CD4-positive, alpha-beta T cell treated with Interleukin-4 for 4 hours (primary cell): ENCODE measurements at places on chromosomes 2 and 18.

DNA sequence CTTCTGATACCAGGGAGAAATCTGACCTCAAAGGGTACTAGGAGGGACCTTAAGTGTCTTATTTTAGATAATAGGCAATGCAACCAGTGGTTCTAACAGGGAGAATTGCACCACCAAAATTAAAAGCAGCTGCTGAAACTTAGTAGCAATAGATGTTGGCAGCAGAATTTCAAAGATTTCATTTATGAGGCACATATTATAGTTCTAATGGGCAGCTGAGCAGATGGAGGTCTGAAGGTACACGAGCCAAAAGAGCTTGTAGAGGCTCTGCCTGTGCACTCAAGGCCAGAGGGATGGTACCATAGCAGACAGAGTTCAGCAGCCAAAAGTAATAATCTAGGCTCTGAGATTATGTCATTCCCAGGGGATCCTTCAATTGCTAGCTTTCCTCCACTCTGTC is 87.3 kb upstream of the NCKAP5 start:
- DNase-seq: no peak

DNA sequence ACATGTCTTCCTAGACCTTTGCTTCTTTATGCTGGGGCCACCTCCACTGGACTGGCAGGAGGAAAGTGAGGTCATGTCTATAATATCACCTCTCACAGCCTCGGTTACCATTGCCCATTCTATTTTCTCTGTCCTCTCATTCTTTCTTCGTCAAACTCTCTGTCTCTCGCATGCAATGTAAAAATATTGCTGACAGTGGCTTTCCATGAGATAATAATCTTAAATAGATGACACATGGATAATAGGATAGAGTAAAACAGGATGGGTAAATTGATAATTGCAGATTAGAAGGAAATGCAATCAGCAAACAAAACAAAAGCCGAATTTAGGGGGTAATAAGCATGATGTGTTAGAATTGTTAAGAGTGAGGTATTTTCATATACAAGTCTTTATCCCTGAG is 215.7 kb upstream of the PARD3B start:
- DNase-seq: no peak

DNA sequence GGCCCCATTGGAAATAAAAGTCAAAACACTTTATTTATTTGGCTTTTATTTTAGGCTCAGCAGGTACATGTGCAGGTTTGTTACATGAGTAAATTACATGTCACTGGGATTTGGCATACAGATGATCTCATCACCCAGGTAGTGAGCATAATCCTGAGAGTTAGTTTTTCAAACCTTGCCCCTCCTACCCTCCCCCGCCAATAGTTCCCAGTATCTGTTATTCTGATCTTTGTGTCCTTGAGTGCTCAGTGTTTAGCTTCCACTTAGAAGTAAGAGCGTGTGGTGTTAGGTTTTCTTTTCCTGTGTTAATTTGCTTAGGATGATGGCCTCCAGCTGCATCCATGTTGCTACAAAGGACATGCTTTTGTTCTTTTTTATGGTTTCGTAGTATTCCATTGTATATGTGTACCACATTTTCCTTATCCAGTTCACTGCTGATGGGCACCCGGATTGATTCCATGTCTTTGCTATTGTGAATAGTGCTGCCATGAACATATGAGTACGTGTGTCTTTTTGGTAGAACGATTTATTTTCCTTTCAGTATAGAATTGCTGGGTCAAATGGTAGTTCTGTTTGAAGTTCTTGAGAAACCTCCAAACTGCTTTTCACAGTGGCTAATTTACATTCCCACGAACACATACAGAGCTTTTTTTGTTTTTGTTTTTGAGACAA is 47.9 kb downstream of the ARMC9 start:
- no peak for DNase-seq

- no peak for DNase-seq
Observed at GRCh38 chr2:177302552-177302951, 38.0 kb upstream of the NFE2L2 start.

DNA sequence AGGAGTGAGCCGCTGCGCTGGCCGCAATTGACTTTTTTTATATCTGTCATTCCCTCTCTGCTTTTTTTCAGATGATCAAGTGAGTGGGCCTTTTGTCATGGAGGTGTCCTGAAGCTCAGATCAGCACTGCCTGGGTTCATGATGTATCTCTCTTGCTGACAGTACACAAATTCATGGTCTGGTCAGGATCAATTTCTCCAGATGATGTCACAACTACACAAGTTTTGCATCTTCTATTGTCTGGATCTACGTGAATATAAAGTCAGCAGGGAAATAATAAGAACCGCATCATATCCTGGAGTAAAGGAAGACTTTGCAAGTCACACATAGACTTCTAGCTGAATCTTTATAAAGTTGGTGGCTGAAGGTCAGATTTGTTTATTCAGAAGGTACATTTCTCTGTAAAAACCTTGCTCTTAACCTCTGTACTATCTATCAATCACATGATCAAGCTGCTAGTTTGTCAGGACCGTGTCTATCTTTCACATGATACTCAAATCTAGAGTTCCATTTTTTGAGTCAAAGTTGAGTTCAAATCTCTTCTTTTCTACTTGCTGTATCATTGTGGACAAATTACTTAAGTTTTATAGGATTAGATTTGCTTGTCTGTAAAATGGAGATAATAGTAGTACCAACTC is 13.1 kb upstream of the CD28 start:
- DNase-seq: no peak

DNA sequence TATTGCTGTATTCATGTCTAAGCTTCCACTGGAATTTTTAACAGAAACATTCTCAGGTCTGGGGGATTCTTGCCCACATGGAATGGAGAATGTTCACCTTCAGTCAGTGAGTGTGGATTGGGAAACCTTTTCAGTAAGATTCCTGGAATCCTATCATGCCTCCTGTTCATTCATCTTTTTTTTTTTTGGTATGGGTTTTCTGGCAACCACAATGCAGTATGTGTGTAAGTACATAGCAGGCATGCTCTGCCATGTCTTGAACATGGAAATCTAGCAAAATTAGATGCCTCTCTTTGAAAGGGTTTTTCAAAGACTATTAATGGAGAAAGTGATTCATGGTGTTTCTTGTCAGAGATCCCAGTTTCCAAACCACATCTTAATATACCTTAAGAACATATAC is 176.5 kb downstream of the LTBP1 start:
- DNase-seq: no peak

GRCh38 chr2:226217191-226217590 is 582.4 kb downstream of the IRS1 start:
- no peak for DNase-seq

DNA sequence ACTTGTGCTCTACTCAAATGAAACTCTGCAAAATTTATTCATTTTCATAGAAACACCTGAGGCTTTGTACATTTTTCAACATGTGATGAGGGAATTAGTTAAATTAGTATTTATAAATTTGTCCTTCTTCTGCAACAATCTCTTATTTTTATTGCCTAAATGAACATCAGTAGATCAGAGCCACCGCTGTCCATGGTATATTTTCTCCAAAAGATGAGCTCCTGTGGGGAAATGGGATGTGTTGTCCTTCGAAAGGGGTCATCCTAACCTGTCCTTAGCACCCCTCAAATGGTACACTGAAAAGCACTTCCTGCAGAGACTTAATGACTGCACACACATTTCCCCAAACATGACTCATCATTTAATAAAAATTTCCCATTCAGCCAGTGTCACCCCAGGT is 714.6 kb downstream of the MBD2 start:
- no peak for DNase-seq

DNA sequence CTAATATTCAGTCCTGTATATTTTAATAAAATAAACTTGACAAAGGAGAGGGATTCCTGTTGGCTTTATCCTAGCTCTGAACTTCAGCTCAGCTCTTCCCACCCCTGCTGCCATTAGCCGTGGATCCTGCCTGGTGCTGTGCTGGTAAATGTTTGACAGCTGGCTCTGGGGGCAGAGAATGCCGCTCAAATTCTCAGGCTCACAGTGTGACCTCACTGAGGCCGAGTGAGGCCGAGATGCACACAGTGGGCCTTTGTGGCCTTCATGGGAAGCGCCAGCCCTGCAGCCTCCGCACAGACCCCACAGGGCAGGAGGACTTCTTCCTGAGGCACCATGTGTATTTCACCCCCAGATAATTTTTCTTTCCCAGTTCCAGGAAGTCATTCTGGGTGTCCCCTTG is 16.5 kb upstream of the FAHD2A start:
- DNase-seq: no peak

DNA sequence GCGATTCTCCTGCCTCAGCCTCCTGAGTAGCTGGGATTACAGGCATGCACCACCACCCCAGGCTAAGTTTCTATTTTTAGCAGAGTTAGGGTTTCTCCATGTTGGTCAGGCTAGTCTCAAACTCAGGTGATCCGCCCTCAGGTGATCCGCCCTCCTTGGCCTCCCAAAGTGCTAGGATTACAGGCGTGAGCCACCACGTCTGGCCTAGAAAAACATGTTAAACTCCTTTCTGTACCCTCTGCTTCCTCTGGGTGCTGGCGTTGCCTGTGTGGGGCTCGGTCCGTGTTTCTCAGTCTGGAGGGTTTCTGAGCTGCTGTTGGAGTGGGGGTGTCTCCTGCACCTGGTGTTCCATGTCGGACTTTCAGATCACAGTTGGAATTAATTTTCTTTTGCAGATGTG is 17.9 kb downstream of the LDLRAD4 start:
- DNase-seq: no peak

GRCh38 chr2:88197732-88198131 is 27.6 kb downstream of the THNSL2 start:
- DNase-seq: no peak

DNA sequence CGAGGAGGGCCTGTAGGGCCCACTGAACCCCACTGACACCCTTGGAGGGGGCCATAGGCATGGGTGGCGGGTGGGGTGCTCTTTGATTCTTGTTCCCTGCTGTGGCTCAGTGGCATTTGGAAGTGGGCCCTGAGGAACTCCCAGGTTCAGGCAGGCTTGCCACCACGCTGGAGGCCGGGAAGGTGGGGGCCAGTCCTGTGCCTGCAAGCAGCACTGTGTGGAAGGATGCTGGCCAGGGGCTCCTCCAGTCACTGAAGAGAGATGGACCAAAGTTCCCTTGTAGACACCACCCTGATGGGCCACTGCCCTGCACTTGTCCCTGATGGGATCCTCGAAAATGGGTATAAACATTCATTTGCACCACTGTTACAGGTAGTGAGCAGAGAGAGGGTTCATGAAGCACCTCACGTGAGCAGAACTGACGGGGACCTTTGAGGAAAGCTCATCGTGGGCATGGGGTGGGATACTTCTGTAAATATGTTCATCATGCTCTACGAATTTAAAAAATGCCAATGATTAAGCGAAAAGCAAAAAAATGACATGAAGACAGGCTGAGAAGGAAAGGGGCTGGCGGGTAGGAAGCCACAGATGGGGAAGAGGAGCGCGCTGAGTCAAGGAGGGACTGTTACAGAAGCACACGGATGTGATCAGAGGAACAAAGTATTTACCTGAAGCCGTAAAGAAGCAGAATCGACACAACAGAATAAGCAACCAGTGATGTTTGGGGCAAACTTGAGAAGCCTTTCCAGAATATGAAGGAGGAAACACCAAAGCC is 45.2 kb upstream of the ASB1 start:
- no peak for DNase-seq

GRCh38 chr18:53991202-53991601 is 233.3 kb downstream of the MBD2 start:
- no peak for DNase-seq

DNA sequence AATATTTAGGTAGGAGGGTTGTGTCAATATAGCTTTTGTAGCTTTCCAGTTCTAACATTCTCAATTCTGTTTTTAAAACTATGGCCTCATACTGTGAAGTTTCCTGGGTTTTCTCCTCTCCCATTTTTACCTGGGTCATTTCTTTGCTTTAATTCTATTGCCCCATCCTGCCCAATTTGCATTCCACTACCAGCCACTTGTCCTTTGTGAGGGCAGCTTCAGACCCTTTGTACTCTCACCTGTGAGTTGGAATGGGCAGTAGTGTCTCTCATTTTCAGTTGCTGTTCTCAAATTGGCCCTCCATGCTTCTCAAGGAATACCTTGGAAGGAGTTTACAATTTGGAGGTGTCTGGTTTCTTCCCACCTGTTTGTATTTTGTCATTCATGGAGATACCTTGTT is 108.4 kb downstream of the CAMKMT start:
- DNase-seq: no peak

DNA sequence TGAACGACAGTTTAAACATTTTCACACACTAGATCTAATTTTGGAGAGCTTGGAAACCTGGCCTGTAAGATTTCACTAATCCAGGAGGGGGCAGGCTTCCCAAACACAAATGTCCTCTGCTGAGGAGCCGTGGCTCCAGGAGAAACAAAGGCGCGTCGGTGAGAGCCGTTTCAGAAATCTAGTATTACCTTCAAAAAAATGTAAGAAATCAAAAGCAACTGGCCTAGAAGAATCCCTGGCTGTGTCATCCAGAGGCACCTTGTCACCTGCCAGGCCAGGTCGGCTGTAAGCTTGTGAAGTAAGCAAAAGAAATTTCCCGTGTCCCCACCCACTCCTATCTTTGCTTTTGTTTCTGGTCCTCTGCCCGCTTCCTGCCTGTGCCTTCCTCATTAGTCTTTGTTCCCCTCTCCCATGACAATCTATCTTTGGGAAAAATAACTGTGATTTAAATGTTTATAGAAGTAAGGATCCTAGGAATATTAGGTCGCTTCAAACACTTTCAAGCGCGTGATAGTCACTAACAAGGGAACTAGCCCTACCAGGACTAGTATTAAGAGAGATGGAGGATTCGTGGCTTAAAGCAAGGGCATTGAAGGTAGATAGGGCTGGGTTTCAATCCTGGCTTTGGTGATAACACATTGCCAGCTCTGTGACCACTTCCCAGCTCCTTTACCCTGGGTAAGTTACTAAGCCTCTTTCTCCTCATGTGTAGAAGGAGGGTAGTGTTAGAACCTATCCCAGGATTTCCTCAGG is 99.5 kb upstream of the STK39 start:
- peak; percentile 67 for DNase-seq

- no peak for DNase-seq
Observed at GRCh38 chr18:3691705-3692104, 241.7 kb downstream of the TGIF1 start.

- DNase-seq: no peak
Observed at GRCh38 chr2:26979741-26980140, 9.3 kb downstream of the MAPRE3 start.

GRCh38 chr2:240411261-240412160 is 24.0 kb upstream of the GPC1 start:
- no peak for DNase-seq

DNA sequence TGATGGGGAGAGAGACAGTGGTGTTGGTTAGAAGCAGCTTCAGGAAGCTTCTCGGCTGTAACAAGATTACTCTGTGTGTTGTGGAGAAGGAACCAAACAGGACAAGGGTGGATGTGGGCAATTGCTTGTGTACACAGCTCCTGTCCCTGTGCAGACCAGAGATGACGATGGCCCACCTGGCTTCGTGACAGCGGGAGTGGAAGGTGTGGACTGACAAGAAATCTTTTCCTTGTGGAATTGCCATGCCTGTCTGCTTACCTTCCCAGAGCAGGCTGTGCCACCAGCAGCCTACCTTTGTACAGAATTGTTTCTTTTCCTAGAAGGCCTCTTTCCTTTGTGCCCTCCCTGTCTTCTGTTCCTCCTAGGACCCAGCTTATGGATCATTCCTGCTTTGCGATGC is 93.8 kb downstream of the ITGB1BP1 start:
- no peak for DNase-seq
